CD4-positive, alpha-beta T cell treated with Interleukin-4 for 4 hours (primary cell): ENCODE measurements at places on chromosomes 2 and 18.
A peak's percentile ranks its signal among the peaks of the same experiment; 100 is the strongest.

DNA sequence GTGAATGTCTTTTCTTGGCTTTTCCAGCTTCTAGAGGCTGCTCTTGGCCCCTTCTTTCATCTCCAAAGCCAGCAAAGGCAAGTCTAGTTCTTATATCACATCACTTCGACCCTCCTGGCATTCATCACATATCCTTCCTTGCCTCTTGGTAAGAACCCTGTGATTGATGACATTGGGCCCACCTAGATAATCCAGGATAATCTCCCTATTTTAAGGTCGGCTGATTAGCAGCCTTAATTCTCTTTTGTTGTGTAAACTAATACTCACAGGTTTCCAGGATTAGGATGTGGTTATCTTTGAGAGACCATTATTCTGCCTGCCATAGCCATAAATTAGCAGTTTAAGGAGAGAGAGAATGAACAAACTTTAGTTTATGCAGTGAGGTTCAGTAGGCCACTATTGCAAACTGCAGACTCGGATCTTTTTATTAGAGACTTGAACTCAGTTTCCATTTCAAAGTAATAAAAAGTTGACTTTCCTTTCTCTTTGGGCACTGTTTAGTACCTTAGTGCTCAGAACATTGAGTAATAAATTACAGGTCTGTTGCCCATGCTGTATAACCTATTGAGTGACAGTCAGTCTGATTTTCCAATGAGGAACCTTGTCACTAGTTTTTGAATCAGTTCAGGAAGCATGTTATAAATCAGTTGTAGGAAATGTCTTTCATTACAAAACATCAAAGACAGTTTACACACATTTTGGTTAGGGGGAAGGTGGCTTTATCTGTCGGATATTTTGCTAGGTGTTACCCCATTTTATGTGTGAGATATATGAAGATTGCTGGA, 4.5 kb downstream of the NDUFV2 start:
- DNase-seq = peak; percentile 24

GRCh38 chr2:199710551-199710950, 140.4 kb downstream of the FTCDNL1 start:
- DNase-seq = no peak

- DNase-seq = no peak
Measured at GRCh38 chr2:120539937-120540718, 194.2 kb downstream of the INHBB start.

DNA sequence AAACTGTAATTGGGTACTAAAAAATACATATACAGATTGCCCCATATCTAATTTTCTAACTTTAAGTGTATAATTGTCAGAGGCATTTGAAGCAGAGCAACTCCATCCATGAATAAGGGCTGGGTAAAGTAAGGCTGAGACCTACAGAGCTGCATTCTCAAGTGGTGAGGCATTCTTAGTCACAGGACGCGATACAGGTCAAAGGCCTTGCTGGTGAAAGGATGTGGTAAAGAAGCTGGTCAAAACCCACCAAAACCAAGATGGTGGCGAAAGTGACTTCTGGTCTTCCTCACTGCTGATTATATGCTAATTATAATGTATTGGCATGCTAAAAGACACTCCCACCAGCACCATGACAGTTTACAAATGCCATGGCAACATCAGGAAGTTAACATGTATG, 50.0 kb downstream of the SLC8A1 start:
- DNase-seq = no peak

- DNase-seq = no peak
Measured at GRCh38 chr2:39625927-39626270, 39.8 kb upstream of the TMEM178A start.

DNA sequence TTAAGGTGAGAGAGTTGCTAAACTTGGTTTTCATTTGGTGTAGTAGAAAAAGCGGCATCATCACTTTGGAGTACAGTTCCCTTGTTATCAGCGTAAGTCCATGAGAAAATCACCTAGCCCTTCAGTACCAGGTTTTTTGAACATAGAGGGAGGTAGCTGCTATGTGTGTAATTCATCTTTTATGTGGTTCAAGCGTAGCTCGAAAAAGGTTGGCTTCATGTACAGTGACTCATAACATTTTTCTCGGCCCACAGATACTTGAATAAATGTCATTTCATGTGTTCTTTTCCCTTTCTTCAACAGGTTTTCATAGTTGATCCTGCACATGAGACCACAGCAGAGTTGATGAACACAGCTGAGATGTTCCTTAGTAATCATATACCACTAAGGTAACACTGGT, 43.6 kb downstream of the UGGT1 start:
- DNase-seq = no peak

GRCh38 chr2:6312367-6312766, 553.3 kb downstream of the CMPK2 start:
- DNase-seq = no peak

GRCh38 chr2:69353360-69353759, 33.7 kb downstream of the GFPT1 start:
- no peak for DNase-seq

- DNase-seq = no peak
Measured at GRCh38 chr2:64966839-64967238, 22.4 kb upstream of the SLC1A4 start.

- no peak for DNase-seq
Measured at GRCh38 chr2:219034823-219035222, 6.5 kb downstream of the CFAP65 start.

DNA sequence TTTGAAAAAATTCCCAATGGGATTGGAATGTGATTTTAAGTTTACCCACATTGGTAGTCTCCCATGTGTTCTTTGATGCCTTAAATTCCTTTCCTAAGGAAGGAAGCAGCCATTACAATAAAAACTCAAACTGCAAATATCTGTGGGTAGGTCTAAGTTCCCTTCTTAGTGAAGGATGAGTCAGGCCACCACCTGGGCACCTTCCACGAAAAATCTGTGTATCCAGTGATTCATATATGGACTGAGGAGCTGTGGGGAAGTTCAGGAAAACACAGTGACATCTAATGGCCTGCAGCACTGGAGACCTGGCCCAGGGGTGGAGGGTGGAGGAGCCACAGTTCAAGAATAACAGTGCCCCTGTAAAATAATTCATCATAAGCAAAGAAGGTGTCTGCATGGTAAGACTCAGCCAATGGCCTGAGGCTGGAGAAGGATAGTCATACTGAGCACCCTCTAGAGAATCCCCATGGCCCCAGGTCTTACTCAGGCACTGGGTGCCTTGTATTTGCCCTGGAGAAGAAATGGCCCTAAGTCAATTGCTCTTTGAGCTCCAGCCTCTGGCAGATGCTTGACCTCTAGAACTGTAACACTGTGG, 248.6 kb downstream of the SP3 start:
- DNase-seq = no peak

DNA sequence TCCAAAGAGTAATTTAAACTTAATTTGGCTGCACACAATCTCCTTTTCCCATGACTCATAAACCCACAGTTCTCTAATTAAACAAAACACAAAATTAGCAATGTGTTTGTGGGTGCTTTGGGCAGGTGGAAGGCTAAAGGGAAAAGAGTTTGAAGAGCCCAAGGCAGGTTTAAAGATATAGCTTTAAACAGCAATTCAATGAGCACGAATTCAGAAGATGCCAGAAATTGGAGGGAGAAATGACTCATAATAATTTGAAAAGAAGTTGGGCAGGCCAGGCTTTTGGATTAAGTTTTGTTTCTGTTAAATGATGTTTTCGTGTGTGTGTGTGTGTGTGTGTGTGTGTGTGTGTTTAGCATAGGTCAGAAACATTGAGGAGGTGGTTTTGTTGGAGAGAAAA, 594.8 kb upstream of the ZEB2 start:
- no peak for DNase-seq
